ENCODE measurements at places on chromosomes 16 and 17.

DNA sequence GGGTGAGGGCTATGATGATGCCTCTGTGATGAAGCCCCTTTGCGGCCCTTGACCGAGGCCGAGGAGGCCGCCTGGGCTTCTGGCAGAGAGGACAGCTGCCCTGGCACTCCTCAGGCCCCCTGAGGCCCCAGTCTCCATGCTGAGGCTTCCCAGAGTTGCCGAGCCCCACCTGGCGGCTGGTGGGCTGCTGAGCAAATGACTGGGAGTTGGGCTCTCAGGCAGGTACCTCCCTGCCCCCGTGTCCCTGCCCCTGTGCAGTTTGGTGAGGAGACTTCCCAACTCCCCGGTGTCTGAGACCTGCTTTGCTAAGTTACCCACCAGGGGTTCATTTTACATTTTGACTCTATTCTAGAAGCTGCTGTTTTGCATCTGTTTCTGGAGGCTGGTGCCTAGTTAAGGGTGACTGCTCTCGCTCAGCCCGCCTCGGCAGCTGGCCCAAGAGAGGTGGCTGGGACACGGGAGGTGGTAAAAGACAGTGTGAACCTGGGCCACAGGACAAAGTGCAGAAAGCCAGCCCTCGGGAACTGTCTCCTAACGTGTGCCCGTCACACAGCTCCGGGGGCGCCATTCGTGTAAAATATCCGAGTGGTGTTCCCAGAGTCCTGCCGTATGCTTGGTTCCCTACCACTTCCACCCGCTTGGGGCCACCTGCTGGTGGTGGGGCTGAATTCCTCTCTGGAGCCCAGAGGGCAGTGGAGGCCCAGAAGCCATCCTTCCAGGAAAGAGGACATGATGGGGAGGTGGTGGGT, 134.5 kb downstream of the RAB11FIP4 start:
- no peak for DNase-seq

DNA sequence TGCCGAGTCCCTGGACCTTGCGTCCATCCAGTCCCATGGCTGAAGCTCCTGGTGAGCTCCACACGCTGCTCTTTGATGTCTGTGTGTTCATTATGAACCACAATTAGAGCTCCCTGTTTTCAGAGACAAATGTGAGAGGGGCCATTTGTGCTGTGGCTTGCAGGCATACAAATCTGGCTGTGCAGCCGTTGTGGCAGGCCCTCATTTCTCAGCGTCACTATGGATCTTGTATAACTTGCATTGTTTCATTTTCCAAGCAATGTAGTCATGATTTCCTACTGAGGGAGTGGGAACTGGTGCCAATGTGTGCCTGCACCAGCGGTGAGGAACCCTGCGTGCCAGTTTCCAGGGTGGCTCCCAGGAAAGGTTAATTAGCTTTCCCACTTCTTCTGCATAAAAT, 542.6 kb downstream of the TMEM114 start:
- no peak for DNase-seq

DNA sequence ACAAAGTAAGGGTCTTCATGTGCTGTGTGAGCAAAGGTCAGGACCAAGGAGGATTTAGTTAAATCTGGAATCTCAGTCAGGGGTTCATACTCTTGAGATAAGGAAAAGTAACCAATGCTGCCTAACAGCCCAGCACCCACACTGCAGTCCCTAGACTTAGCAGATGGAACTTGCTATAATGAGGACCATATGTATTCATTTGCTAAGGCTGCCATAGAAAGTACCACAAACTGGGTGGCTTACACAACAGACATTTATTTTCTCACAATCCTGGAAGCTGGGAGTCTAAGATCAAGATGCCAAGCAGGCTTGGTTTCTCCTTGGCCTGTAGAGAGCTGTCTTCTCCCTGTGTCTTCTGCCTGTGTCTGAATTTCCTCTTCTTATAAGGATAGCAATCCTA, 20.8 kb downstream of the ZP2 start:
- DNase-seq, result no peak

- DNase-seq, result no peak
Measured at GRCh38 chr17:27819145-27819544, 18.8 kb upstream of the NOS2 start.

DNA sequence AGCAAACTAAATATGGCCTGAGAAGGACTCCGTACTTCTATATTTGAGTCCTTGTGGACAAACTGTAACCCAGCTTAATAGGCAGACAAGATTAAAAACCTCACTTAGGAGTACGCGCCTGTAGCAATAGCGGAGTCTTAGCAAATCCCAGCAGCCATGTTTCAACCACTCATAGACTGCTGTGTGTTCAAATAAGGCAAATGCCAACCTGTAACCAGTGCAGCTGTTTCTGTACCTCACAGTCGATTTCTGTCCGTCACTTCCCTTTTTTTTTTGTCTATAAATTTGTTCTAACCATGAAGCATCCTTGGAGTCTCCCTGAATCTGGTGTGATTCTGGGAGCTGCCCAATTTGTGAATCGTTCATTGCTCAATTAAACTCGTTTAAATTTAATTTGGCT, 30.2 kb downstream of the TANC2 start:
- no peak for DNase-seq

GRCh38 chr16:83899272-83899897, 470 bp downstream of the MLYCD start:
- DNase-seq, result peak; percentile 51

DNA sequence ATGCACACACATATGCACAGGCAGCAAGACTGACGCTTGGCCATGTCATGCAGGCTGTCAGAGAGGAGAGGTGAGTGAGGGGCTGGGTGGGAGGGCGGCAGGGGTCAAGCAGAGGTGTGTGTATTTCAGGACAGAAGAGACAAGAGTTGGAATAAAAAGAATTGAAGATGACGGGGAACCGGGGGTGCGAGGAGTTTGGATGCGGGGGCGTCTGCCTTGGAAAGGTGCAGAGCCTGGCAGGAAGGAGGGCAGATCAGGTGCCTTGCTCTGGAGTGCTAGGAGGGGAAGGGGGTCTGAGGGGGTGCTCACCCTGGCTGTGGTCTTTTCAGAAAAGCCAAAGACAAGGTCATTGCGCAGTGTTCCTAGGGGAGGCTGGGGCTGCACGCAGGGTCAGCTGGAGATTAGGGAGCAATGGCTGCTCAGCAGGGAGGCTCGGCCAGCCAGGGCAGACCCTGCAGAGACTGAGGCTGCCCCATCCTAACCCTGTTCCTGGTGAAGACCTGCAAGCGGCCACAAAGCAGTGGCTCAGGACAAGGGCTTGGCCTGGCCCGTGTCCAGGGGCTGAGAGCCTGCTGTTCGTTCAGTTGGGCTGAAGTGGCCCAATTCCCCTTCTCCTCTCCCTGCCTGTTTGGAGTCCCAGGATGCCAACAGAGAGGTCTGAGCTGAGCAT, 23.7 kb upstream of the CBX4 start:
- no peak for DNase-seq

- DNase-seq, result no peak
Measured at GRCh38 chr17:63698381-63698885, 1.5 kb downstream of the LIMD2 start.

DNA sequence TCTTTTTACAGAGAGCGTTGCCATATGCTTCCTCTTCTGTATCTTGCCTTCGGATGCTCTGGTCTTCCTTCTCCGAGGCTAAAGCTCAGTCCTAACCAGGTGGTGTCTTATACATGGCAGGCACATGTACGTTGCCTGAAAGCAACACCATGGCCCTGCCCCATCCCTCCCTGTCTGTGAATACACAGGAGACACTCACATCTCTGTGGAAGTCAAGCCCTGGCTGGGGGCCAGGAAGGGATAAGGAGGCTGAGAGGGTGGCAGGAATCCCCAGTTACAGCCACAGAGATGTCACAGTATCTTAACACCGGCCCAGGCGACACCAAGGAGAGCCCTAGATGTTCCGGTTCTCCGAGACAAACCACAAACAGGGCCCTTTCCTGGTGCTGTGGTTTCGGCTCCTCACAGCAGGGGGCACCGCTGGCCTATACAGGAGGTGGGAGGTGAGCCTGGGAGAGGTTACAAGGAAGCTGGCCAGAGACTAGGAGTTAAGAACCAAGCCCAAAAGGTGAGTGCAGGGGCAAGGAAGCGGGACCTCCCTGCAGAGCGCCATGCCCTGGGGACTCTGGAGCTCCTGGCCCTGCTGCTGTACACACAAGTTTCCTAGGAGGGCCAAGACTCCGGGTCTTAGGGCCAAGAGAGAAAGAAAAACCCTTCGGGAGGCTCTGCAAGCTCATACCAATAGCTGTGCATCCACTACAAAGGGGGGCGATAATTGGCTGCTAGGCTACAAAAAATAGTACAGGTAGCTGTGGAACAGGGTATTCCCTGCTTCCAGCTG, 41.7 kb downstream of the SRL start:
- DNase-seq, result no peak

DNA sequence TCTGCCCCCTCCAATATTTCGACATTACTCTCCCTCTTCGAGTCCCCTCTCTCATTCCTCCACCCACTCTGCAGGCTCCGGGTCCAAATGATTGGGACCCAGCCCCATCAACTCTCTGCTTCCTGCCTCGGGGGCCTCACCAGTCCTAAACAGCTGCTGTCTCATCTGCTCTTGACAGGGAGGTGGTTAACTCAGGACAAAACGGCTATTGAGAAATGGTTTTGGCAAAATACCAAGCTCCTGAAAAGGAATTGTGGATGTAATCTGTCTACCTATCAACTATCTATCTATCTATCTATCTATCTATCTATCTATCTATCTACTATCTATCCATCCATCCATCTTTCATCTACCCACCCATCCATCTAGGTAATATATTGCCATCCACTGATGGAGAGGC, 2.2 kb downstream of the CD300H start:
- no peak for DNase-seq

DNA sequence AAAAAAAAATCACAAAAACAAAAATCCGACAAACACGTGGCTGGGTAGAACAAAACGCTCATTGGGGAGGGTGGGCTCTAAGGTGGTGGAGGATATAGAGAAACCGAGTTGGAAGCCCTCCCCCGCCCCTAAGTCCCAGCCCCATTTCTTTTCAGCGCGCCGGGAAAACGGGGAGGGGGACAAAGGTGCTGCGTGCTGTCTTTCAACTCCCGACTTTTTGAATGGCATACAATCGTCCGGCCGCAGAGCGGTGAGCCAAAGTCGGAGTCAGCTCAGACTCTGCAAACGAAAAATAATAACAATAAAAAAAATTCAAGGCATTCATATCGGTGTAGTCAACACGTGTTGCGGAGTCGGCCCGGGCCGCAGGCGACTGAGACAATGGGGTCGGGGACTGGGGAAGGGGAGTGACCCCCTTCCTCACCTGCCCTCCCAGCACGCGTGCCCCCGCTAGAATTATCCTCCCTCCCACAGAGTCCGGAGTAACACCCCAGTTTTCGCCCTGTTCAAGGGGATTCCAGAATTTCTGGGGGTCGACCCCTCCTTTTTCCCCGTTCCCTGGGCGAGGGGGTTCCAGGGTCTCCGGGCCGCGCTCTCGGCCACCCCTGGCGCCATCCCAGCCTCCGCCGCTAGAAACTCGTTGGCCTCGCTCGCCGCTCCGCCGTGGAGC, 1.7 kb upstream of the IGF2BP1 start:
- no peak for DNase-seq

DNA sequence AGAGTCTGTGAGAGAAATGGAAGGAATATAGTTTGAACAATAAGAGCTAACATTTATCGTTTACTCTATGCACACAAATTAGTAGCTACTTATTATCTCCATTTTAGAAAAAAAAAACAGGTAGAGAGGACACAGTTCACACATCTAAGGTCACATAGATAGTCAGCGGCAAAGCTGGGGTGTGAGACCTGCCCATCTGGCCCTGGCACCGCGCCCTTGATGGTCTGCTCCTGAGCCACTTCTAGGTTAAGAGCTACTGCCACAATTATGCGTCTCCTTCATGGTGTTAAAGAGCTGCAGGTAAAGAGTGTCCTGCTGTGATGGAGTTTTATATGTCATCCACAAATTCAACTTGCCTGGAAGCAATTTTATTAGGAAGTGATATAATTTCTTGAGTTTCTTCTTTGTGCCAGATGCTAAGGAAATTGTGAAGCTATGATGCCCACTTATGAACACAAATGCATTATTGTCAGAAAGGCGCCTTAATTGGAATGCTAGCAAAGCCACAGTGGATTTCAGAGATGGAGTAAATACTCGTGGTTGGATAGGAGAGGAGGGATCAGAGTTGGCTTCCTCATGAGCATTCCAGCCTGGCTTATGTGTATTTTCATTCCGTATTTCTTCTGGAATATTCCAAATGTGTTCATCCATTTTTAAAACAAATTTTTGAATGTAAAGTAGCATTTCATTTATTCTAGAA, 21.3 kb upstream of the MFSD6L start:
- no peak for DNase-seq

DNA sequence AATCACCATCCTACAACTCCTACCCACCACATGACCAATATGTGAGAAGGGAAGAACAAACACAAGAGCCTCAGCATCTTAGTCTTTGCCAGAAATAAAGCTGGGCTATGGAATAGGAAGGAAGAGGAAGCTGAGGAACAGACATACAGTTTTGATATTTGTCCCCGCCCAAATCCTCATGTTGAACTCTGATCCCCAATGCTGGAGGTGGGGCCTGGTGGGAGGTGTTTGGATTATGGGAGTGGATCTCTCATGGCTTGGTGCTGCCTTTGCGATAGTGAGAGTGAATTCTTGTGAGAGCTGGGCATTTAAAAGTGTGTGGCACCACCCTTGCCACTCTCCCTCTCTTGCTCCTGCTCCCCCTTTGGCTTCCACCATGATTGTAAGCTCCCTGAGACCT, 52.4 kb upstream of the NLK start:
- DNase-seq, result no peak

GRCh38 chr17:34283571-34283970, 2.0 kb upstream of the CCL11 start:
- DNase-seq, result no peak

DNA sequence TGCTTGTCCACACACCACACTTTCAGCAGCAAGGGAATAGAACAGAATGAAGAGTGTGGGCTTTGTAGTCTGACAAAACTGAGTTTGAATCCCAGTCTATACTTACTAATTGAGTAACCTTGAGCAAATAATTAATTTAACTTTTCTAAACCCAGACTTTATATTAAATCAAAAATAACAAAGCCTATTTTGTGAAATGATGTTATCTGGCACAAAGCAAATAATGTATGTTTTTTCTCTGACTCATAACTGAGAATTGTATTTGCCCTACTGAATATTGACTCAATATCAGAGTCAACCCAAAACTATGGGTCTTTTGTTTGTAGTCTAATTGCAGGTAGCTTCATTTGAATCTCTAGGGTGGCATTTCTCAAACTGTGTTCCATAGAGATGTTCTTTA, 77.9 kb upstream of the TANC2 start:
- no peak for DNase-seq

- DNase-seq, result no peak
Measured at GRCh38 chr17:72380737-72381136, 259.9 kb downstream of the SOX9 start.

All from stimulated activated naive CD4-positive, alpha-beta T cell treated with Interleukin-2 at 50 U/mL for 16 hours (primary cell).